ENCODE measurements at places on chromosomes 11 and 22. TPM values are rescaled to one million over a fixed set of nuclear protein-coding genes. Genes with fewer than 3 reads are reported as not detected.

- H3K36me3 ChIP-seq, result no peaks in the 10 kb centered on the region
- no peak for DNase-seq
- H3K4me1 ChIP-seq, result no peaks in the 10 kb centered on the region
- no peak overlapping the region for H3K4me3 ChIP-seq
- no peaks in the 10 kb centered on the region for H3K27me3 ChIP-seq
- no peak overlapping the region for H3K27ac ChIP-seq
Measured at GRCh38 chr22:37294747-37295146, 12.4 kb downstream of the CYTH4 start.

Gene OR5P2
- polyA plus RNA-seq, result not detected

DNA sequence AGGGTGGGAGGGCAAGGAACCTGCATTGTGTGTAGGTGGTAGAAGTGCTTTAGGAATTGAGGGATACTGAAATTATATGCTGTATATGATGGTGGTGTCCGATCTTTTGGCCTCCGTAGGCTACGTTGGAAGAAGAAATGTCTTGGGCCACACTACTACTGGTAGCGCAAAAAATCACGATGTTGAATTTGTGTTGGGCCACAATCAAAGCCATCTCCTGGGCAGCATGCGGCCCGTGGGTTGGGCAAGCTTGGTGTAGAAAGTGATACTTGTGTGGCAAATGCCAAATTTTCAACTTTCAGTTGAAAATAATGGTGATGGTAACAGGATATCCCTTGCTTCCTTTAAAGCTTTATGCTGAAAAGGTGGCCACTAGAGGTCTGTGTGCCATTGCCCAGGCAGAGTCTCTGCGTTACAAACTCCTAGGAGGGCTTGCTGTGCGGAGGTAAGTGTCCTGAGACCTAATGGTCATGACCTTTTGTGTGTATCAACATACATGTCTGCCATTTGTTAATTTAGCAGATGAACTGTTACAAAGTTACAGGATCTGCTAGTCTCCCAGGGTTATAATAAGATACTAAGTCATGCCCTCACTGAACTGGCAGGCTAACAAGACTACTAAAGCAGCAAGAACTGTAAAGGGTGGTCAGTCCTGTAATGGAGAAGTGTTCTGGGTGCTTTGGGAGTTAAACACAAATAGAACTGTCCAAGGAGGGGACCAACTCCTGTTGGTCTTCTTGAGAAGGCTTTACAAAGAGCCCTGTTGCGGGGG lies 2.9 kb downstream of the RPS3 start:
- H3K27ac ChIP-seq, result no peak overlapping the region
- no peaks in the 10 kb centered on the region for H3K4me1 ChIP-seq
- peaks cover 21% of the 10 kb centered on the region for H3K36me3 ChIP-seq
- H3K27me3 ChIP-seq, result no peaks in the 10 kb centered on the region
- no peak overlapping the region for H3K4me3 ChIP-seq

Gene PIH1D2
- polyA plus RNA-seq, result 1.2 TPM

DNA sequence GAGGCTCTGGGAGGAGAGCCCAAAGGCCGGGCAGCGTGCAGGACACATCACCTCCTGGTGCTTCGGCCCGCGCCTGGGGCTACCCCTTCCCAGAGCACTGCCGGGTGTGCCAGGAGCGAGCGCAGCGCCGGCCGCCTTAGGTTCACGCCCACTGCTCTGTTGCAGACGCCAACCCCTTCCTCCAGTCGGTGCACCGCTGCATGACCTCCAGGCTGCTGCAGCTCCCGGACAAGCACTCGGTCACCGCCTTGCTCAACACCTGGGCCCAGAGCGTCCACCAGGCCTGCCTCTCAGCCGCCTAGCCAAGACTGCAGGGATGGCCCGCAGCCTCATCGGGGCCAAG lies 79.0 kb downstream of the MED15 start:
- H3K27ac ChIP-seq, result no peak overlapping the region
- H3K4me1 ChIP-seq, result no peaks in the 10 kb centered on the region
- H3K27me3 ChIP-seq, result no peaks in the 10 kb centered on the region
- no peak overlapping the region for H3K4me3 ChIP-seq

DNA sequence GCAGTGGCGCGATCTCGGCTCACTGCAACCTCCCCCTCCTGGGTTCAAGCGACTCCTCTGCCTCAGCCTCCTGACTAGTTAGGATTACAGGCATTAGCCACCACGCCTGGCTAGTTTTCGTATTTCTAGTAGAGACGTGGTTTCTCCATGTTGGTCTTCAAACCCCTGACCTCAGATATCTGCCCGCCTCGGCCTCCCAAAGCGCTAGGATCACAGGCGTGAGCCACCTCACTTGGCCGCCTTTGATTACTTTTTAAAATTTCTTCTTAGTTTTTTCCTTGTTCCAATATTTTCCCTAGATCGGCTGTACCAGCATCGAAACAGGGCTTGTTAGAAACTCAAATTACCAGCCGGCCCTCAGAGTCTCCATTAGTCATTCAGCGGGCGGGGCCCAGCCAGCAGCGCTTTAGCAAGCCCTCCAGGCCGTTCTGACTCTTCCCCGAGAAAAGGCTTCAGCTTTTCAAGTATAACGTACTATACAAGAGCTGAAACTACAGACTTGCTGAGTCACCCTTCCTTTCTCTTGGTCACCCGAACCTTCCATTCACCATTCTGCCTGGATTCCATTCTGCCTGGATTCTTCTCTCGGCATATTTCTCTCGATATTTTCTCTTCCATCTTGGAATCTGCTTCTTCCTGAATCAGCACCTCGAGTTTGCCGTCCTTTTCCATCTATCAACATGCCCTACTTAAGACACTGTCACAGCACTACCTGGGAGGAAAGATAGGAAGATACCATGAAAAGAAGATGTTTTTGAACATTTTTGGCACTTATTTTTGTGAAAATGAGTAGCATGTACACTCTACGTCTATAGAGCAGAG lies 6.7 kb upstream of the CAPRIN1 start:
- H3K4me3 ChIP-seq, result no peak overlapping the region
- H3K27me3 ChIP-seq, result no peaks in the 10 kb centered on the region
- DNase-seq, result no peak
- H3K4me1 ChIP-seq, result no peaks in the 10 kb centered on the region
- H3K27ac ChIP-seq, result no peak overlapping the region

DNA sequence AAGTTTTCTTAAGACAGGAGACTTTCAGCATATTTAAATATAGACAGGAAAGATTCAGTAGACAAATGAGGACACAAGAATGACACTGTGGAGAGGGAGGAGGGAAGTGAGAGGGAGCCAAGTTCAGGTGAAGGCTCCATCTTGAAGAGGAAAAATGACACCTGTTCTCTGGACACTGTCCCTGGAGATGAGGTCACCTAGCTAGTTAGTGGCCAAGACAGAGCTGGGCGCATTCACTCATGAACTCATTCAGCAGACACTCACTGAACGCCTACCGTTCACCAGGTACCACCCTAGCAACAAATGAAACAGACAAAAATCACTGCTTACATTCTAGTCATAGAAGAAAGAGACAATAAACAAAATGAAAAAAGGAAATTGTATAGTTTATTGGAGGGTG lies 103.3 kb upstream of the PARVA start:
- H3K36me3 ChIP-seq, result no peaks in the 10 kb centered on the region
- H3K4me3 ChIP-seq, result no peak overlapping the region
- H3K4me1 ChIP-seq, result peaks cover 20% of the 10 kb centered on the region

Measured in small intestine (tissue), 16 donors.